WTC11 (cell line): ENCODE measurements at places on chromosomes 6 and 20. TPM values are rescaled to one million over a fixed set of nuclear protein-coding genes. Genes with fewer than 3 reads are reported as not detected.
A peak's percentile ranks its signal among the peaks of the same experiment; 100 is the strongest.

GRCh38 chr20:49823152-49823847 lies 10.7 kb downstream of the SLC9A8 start:
- H3K36me3 ChIP-seq, result peaks cover 28% of the 10 kb centered on the region
- no peak overlapping the region for H3K4me3 ChIP-seq
- no peak for DNase-seq
- no peaks in the 10 kb centered on the region for H3K27me3 ChIP-seq
- H3K27ac ChIP-seq, result no peak overlapping the region
- no peaks in the 10 kb centered on the region for H3K4me1 ChIP-seq

GRCh38 chr20:32168184-32168910 lies 39.2 kb downstream of the PLAGL2 start:
- H3K27ac ChIP-seq, result peak overlapping the region; percentile 58
- peak; percentile 31 for DNase-seq
- no peaks in the 10 kb centered on the region for H3K27me3 ChIP-seq
- H3K36me3 ChIP-seq, result peaks cover 25% of the 10 kb centered on the region
- H3K4me1 ChIP-seq, result peaks cover 11% of the 10 kb centered on the region
- H3K4me3 ChIP-seq, result no peak overlapping the region

DNA sequence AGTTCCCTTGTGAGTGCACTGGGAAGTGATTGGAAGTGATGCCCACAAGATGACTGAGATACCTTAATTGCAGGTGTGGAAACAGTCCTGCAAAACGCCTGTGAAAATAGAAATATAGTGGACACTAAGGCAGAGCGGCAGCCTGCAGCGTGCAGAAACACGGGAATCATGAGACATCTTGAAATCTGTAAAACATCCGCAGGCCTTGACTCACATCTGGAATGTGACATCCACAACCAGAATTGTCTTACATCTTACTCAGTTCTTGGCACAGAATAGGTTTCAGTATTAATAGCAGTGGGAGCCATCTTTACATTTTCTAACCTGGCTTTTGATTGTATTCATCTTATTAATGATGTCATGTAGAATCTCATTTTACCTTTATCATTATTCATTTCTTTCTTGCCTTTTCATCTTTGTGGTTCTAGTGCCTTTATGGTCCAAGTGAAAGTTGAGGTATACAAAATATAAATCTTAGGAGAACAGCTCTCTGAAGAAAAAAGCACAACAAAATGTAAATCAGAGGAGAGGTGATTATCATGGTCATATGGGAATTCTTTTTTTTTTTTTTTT lies 44.6 kb downstream of the CDYL start:
- peak overlapping the region; percentile 6; the same call in 1 of the 2 replicates for H3K27ac ChIP-seq
- H3K4me3 ChIP-seq, result no peak overlapping the region
- H3K27me3 ChIP-seq, result no peaks in the 10 kb centered on the region
- DNase-seq, result no peak
- H3K4me1 ChIP-seq, result peaks cover 31% of the 10 kb centered on the region

DNA sequence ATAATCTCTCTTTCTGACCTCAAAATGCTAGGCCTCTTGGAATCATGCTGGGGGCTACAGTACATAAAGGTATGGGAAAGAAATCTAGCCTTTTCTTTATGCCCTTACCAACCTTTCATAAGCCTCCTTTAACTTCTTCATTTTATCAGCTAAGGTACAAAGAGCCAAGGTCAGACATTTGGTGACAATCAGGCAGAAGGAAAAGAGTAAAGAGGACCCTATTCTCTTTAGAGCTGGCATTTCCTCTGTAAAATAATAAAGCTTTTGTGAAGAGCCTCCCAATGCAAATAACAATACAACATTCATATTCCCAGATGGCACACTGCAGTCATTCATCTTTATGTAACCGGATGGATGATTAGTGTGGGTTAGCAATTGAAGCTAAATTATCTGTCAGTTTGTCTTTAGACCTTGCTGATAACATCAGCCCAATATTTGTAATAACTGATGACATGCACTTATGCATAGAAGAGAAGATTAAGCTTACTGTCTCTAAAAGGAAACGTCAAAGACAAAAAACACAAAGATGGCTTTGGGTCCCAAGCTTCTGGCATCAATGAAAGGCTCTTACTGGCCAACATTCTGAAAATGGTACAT lies 163.1 kb downstream of the IBTK start:
- H3K4me1 ChIP-seq, result 0 out of 2 replicates have a peak, but pooled peaks cover 2% of the 10 kb centered on the region
- H3K36me3 ChIP-seq, result no peaks in the 10 kb centered on the region
- no peaks in the 10 kb centered on the region for H3K27me3 ChIP-seq
- H3K27ac ChIP-seq, result no peak overlapping the region

- peak; percentile 35 for DNase-seq
- H3K27ac ChIP-seq, result no peak overlapping the region
- no peaks in the 10 kb centered on the region for H3K27me3 ChIP-seq
- no peak overlapping the region for H3K4me3 ChIP-seq
- H3K36me3 ChIP-seq, result no peaks in the 10 kb centered on the region
- peaks cover 29% of the 10 kb centered on the region for H3K4me1 ChIP-seq
Observed at GRCh38 chr6:107819964-107820337, 4.2 kb downstream of the SCML4 start.

DNA sequence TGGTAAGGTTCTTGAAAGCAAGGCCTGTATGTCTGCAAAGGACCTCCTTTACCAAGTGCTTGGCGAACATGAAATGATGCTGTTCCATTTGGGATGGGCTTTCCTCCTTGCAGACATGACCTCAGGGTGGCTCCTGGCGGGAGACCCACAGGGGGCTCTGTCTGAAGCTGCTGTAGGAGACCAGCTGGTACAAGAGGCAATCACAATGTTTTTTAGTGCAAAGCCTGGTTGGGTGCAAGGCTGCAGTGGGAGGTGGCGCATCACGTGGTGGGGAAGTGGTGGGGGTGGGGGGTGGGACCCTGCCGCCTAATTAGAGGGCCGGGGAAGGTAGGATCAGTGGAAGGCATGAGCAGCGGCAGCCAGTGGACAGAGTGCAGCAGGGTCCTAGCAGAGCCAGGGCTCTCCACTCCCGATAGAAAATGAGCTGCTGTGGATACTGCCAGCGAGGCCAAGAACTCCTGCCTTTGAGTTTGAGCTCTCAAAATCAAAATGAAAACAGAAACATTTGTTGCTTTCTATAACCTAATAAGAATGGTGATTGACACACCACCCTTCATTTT lies 9.1 kb upstream of the ARMC2 start:
- H3K4me1 ChIP-seq, result peaks cover 26% of the 10 kb centered on the region
- H3K27me3 ChIP-seq, result 0 out of 2 replicates have a peak, but pooled peaks cover 5% of the 10 kb centered on the region
- no peak overlapping the region for H3K27ac ChIP-seq

- H3K36me3 ChIP-seq, result no peaks in the 10 kb centered on the region
- H3K27ac ChIP-seq, result no peak overlapping the region
- DNase-seq, result no peak
- no peak overlapping the region for H3K4me3 ChIP-seq
- peaks cover 10% of the 10 kb centered on the region for H3K4me1 ChIP-seq
- no peaks in the 10 kb centered on the region for H3K27me3 ChIP-seq
Observed at GRCh38 chr20:51735728-51736600, 32.2 kb downstream of the ATP9A start.

Gene LTB
- 1.0 to 1.5 TPM (median 1.3 TPM) in 3 replicates for total RNA-seq

Gene SMLR1
- total RNA-seq, result not detected in 3 replicates

Gene LHFPL5
- total RNA-seq, result not detected in 3 replicates
